Omental fat pad (tissue), 4 donors: ENCODE measurements at places on chromosomes 7 and 10. TPM values are rescaled to one million over a fixed set of nuclear protein-coding genes. Genes with fewer than 3 reads are reported as not detected.

DNA sequence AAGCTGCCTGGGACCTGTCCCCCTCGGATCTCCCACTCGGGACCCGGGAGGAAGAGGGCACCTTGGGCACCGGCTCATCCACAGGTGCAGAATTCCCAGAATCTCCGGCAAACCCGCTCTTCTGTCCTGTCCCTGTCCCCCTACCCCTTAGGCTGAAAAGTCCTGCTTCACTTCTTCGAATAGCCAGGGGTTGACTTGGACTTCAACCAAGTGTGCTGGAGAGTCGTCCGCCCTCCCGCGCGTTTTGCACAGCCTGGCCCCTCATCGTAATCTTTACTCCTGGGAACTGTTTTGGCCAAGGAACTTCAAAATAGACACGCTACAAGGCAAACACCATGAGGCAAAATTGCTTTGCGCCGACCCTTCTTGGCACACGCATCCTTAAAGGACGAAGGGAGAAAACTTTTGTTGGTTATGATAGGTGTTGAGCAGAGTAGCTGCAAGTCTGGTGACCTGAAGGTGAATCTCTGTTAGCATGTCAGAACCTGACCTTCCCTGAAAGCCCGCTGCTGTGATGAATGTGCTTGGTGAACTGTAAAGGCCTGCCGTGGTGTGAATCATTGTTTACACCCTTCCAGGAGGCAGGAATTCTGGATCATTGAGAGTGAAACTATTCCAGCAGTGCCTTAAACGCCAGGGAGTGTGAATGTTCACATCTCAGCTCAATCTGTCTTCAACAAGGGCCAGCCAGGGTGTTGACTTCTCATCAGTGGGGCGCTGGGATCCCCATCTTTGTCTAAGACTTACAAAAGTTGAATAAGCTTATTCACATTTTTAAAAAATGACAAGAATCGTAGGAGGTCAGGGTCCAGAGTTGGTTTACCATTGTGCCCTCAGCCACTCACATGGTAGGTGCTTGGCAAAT, 589 bp upstream of the RAPGEF5 start:
- DNase-seq: no peak

DNA sequence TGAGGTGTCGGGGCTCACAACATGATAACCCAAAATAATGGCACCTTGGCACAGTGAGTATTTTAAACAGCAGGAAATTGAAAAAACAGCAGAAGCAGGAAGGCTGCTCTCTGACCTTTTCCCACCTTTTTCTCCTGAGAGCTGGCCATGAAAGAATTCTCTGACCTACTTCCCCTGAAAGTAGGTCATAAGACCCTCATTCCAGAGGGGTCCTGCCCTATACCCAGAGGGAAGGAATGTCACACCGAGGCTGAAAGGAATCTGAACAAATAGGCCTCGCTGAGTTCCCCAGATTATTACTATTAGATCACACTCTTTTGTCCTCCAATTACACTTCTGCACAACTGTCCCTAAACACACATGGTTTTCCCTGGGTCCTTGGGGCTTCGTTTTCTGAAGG, 18.8 kb downstream of the CPVL start:
- DNase-seq: no peak

- no peak for DNase-seq
Observed at GRCh38 chr7:114209968-114210367, 204.6 kb upstream of the FOXP2 start.

- no peak for DNase-seq
Observed at GRCh38 chr7:44175730-44176129, 13.5 kb downstream of the GCK start.

DNA sequence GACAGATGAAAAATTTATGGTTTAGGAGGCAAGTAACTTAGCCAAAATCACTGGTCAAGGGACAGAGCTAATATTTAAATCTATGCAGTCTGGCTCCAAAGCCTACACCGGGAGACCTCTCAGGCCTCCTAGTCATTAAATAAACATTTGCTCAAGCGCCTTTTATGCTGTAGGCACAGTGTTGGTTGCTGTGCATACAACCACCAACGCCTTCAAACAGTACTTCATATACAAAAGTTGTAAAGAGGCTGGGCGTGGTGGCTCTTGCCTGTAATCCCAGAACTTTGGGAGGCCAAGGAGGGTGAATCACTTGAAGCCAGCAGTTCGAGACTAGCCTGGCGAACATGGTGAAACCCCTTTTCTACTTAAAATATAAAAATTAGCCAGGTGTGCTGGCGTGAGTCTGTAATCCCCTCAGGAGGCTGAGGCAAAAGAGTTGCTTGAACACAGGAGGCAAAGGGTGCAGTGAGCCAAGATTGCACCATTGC, 159.8 kb downstream of the MAGI2 start:
- no peak for DNase-seq

- DNase-seq: no peak
Observed at GRCh38 chr10:93333278-93333978, 148.7 kb downstream of the MYOF start.

DNA sequence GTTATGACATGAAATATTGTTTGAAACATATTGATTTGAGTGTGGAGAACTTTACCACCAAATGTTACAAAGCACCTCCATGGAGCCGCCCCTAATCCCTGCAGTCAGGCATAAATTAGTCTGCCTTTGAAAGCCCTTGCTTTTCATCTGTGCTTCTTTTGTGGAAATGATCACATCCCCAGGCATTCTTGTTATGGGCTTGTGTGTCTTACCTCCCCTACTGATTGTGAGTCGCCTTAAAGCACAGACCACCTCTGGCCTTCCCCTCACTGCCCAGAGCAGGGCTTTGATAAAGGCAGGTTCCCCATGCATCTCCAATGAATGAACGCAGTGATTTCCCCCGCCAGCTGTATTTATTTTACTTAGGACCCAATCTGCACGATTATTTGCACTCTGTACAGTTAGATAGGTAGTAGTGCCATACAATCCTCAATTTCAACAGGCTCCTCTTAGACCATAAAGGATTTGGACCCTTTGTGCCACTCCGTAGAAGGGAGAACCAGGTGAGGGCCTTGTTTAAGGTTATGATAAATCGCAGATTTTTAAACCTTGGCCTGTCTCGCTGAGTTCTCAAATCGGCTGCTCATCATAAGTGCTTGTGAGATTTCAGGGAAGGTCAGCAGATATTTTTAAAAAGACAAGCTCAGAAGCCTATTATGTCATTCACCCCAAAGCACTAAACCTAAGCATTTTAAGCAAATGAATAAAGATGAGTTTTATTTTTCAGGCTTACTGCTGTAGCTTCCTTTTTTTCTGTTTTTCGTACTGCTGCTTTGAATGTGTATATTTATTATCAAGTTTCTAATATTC, 107.8 kb downstream of the CUBN start:
- no peak for DNase-seq

GRCh38 chr7:85186521-85187241, at the start of gene SEMA3D:
Gene SEMA3D, minus strand, starts transcription at chr7:85187056. Its CDS starts 65,165 bp downstream, at chr7:85121891.
- no peak for DNase-seq

DNA sequence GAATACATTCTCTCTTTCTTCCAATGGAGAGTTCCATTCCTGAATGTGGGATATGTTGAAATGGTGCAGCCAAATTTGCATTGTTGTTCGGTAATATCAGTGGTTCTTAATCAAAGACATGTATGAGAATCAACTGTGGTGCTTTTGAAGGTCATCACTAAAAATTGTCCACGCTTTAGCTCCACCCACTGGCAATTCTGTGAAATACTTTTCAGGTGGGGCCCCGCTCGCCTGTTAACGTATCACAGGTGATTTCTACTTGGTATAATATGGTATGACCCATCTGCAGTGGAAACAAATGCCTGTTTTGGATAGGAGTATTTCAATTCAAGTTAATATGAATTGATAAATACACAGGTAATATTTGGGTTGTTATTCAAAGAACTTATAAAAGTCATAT, 178.4 kb downstream of the NSUN6 start:
- DNase-seq: no peak

DNA sequence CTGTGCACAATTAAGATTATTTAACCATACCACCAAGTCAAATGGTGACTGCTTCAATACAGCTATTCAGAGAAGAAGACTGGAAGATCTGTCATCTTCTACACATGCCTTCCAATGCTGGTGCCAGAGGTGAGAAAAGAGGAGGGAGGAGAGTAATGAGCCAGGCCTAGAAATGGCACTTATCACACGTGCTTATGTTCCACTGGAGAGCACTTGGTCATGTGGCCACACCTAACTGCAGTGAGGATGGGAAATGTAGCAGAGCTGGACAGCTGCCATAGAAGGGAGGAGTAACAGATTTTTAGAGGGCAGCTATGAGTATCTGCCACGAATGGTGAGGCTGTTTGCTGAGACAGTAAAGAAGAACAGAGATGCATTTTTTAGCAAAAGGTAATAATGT, 77.1 kb downstream of the MPLKIP start:
- no peak for DNase-seq

DNA sequence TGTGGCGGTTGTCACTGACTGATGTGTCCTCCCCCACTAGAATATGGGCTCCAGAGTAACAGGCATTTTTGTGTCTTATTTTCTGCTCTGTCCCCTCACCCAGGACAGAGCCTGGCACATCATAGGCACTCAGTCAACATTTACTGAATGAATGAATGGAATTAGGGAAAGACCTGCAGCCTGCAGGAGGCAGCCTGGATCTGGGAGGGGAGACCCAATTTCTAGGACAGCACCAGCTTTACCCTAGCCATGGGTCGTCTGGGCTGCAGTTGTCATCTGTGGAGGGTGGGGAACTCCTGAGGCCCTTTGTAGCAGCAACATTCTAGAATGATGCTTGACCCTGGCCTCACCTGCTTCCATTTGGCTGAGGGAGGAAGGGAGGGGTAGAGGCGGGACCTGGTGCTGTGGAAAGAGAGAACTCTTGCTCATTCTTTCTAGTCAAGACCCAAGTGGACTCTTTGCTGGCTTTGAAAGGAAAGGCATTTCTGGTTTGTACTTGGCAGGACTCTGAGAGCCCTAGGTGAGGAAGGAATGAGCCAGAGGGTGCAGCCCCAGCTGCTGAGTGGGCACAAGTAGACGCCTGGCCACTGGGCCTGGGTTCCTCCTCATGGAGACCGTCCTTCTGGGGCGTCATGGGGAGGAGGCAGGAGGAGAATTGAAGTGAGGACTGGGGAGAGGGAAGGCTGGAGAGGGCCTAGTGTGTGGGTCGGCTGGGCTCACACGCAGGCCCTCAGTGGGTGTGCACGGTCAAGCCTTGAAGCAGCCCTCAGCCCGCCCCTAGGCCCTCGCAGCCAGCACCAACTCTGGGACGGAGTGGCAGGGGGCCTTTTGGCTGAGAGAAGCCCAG, 8.9 kb downstream of the FGF8 start:
- no peak for DNase-seq

GRCh38 chr7:84236398-84236797, 41.8 kb upstream of the SEMA3A start:
- DNase-seq: no peak

GRCh38 chr10:101152316-101152715, 21.2 kb downstream of the TLX1 start:
- DNase-seq: no peak

GRCh38 chr7:34756025-34756437, 98.0 kb downstream of the NPSR1 start:
- DNase-seq: no peak

GRCh38 chr7:155810770-155811559, 1.3 kb downstream of the SHH start:
- no peak for DNase-seq

- no peak for DNase-seq
Observed at GRCh38 chr7:119270644-119271043, 1002.3 kb upstream of the KCND2 start.

LFNG gene
- 20.8 TPM for total RNA-seq

SCIN gene
- 11.6 TPM for total RNA-seq

ENTPD1 gene
- total RNA-seq: 7.5 TPM

RAB19 gene
- not detected for total RNA-seq

WDR11 gene
- total RNA-seq: 63.2 TPM

FAM20C gene
- total RNA-seq: 29.9 TPM

DKK1 gene
- 6.1 TPM for total RNA-seq
